ENCODE measurements at places on chromosomes 12 and 14.
A peak's percentile ranks its signal among the peaks of the same experiment; 100 is the strongest.

DNA sequence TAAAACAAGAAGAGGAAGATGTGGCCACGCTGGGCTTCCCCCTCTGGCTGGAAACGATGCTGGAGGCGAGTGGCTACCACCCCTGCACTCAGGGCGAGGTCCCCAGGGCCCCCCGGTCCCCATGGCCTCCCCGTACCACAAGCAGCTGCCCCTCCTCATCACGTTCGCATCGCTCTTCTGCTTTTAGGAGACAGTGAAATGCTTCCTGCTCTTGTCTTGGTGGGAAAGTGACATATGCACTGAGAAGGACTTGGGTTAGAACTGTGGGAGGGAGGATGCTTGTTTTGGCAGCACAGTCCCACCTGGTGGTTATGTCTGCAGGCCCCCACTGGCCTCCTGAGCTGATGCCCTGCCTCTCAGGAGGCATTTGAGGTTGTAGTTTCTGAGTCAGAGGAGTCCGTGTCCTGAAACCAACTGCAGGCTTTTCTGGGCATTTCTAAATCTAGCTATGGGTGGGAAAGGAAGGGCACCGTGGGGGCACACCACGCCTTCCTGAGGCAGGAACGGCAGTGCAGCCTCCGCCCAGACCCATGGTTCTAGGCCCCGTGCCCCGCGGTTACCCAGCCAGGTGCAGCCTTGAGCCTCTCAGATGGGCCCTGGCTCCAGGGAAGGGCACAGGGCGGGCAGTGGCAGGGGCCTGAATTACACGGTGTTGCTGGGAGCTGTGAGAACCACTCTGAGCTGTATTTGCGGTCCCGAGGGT, 139.3 kb downstream of the ADGRD1 start:
- DNase-seq, result peak; percentile 22

- DNase-seq, result no peak
Observed at GRCh38 chr14:65462411-65462810, 49.9 kb downstream of the FUT8 start.

DNA sequence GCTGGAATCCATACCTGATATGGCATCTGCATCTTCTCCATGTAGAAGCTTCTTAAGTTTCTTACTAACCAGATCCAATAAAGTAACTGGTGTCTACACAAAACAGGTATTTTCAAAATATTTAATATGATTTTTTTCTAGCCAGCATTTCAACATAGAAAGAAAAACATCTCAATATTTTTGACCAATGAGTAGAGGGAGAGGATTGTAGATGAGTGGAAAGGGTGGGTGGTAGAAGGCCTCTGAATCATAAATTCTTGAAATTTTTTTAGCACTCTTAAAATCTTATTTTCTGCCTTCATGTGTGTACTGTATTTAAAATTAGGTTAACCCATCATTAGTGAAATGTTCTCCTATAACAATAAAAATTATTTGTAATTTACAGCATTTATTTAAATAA, 18.0 kb downstream of the DEPDC4 start:
- DNase-seq, result no peak

DNA sequence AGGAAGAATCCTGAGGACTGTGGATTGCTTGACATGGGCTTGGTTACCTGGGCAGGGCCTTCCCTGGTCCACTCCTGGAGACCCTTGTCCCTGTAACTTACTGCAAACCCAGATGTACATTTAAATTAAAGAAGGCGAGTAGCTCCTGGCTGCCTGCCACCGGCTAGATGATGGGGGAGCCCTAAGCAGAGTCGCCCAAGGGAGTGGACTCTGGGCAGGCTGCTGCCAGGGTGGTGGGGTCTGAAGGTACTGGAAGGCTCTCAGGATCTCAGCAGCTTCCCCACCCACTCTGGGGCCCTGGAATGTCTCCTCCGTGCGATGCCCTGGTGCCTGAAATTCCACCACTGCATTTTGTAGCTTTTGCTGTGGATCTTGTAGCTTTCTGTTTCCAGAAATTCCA, 74.7 kb downstream of the FBXL14 start:
- DNase-seq, result no peak

GRCh38 chr14:47346849-47347248, 328.6 kb downstream of the MDGA2 start:
- DNase-seq, result no peak

DNA sequence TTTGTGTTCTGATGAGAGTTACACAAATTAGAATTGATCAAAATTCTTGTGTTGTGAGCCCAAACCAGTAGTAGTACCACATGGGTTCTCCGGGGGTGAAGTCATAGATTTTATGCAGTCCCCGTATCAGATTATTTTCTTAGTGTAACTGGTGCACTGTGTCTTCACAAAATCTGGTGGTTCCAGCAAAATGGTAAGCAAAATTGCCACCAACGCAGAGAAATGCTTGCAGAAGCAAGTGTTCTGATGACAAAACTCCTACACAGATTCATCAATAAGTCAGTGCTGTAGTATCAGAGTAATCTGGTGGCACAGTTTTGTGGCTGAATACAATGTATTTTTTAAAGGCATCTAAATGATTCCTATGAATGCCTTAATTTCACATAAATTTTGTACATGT, 1.3 kb upstream of the CACNA2D4 start:
- DNase-seq, result no peak
